ENCODE measurements at places on chromosomes 5 and 9.

- no peak for DNase-seq
Observed at GRCh38 chr5:157471709-157472108, 11.7 kb downstream of the NIPAL4 start.

- DNase-seq: no peak
Observed at GRCh38 chr9:109906766-109907382, 126.9 kb downstream of the PALM2AKAP2 start.

DNA sequence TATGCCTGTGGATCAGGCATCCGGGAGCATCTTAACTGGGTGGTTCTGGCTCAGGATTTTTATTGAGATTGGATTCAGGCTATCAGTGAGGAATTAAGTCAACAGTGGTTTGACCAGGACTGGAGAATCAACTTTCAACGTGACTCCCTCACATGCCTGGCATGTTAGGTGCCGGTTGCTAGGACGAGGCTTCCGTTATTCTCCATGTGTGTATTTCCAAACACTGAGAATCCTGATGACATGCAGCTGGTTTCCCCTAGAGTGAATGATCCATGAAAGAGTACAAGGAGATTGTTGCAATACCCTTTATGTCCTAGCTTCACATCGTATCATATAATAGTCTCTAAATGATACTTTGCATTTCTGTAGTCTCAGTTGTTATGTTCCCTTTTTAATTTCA is 529.2 kb downstream of the ANXA1 start:
- DNase-seq: no peak

DNA sequence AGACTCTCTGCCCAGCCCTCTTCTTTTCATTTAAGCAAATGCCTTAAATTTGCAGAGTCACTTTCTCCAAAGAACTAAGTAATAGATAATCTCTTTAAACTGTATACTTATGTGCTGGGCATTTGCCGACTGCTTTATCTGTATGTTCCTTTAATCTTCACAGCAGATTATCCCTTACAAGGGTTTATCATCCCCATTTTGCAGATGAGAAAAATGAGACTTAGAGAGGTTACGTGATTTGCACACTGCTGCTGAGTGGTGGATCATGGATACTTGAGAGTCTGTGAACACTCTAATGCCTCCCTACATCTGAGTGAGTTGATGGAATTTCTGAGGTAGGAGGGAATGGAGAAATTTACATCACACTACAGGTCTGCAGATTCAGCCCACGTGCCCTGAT is 4.2 kb downstream of the ZNF79 start:
- no peak for DNase-seq

DNA sequence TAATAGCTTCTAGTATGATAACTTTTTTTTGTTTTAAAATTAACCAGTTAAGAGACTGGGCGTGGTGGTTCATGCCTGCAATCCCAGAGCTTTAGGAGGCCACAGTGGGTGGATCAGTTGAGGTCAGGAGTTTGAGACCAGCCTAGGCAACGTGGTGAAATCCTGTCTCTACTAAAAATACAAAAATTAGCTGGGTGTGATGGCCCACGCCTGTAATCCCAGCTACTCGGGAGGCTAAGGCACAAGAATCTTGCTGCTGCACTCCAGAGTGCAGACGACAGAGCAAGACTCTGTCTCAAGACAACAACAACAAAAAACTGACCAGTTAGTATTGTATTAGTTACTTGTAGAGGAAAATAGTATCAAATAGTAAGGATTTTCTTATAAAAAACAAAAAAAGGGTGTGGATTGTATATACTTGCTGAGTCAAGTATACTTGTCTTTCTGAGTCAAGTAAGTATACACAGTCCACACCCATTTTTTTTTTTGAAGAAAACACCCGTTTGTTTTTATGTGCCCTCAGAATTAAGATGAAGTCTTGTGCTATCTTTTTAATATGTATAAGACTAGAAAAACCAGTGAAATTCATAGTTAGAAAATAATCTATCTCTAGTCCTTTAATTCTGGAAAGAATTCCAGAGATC is 25.3 kb downstream of the UBAP1 start:
- DNase-seq: no peak

GRCh38 chr9:128121466-128121810 is 6.1 kb downstream of the PTGES2 start:
- DNase-seq: no peak

DNA sequence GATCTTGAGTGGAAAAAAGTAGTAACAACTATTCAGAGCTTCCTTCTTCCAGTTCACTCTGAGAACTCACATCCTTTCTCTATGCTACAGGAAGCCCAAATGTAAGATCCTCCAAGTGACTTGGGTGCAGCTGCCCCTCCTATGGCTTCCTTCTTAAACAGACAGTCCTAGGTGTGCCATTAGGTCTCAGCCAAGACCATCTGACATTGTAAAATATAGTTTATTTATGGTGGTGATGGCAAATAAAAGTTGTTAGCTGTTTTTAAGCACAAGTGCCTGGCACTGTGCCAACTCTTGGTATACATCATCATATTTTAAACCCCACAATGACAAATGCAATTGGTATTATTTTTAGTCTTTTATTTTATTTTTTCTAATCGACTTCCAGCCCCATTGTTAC is 58.1 kb downstream of the TMEM252 start:
- DNase-seq: no peak

DNA sequence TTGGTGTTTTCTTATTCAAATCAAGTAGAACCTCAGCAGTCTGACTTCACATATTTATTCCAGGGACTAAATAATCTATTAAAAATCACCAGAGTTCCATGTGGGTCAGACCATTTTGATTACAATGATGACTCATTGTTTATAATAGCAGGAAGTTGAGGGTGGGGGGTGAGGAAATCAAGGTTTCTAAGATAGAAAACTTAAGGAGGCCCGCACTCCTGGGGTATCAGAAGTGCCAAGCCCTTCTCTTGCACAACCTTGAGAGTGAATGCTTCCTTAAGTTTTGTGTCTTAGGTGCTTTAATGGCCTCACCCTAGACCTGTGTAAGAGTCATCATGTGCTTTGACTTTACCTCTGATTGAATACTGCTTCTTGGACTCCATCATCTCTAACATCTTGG is 31.9 kb upstream of the NPR3 start:
- no peak for DNase-seq

GRCh38 chr5:14190194-14191164 is 47.3 kb downstream of the TRIO start:
- DNase-seq: no peak

- no peak for DNase-seq
Observed at GRCh38 chr5:33198836-33199235, 241.9 kb upstream of the TARS1 start.

- DNase-seq: no peak
Observed at GRCh38 chr5:80269991-80270438, 14.2 kb upstream of the SERINC5 start.

DNA sequence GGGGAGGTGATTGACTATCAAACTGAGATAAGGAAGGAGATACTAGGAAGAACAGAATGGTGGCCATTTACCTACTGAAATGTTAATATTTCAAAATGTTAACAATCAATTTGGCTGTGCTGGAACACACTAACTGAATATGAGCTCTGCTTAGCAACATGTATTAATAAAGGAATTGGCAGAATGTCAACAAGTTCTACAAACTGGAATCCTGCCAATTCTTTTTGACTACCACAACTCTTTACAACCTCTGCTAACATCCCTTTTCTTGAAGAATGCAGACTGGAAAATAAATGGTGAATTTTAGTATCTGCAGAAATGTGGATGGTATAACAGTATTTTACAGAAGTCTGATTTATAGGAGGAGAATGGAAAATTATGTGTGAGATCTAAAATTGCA is 446.4 kb downstream of the ISL1 start:
- no peak for DNase-seq

- DNase-seq: no peak
Observed at GRCh38 chr5:143491646-143492045, 88.2 kb upstream of the NR3C1 start.

DNA sequence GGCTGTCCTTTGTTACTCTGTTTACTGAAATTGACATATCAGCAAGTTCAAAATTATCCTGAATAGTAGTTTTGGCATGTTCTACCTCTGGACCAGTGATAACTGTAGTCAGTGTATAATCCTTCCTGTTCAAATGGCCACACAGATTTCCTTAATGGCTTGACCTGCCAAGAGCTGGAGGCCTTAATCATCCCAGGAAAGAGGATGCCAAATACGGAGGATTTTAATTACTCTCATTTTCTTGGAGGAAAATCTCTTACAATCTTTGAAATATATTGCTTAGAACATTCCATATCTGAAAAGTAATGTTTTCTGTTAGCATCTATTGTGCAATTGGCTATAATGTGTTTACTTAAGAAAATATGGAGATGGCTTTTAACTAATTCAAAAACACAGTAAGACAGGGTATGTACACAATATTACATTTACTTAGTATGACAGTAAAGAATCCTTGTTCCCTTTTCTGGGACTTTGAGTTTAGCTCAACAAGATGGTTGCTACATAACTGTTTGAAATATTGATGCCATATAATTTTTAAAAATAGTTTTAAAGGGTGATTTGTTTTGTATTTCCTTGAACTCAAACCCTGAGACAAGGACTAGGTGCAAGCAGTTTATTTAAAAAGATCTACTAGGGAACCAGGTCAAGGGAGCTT is 68.9 kb upstream of the SELENOP start:
- no peak for DNase-seq

- DNase-seq: no peak
Observed at GRCh38 chr5:167582283-167582682, 709.2 kb upstream of the WWC1 start.

- DNase-seq: no peak
Observed at GRCh38 chr5:112566251-112566650, 147.2 kb upstream of the EPB41L4A start.

DNA sequence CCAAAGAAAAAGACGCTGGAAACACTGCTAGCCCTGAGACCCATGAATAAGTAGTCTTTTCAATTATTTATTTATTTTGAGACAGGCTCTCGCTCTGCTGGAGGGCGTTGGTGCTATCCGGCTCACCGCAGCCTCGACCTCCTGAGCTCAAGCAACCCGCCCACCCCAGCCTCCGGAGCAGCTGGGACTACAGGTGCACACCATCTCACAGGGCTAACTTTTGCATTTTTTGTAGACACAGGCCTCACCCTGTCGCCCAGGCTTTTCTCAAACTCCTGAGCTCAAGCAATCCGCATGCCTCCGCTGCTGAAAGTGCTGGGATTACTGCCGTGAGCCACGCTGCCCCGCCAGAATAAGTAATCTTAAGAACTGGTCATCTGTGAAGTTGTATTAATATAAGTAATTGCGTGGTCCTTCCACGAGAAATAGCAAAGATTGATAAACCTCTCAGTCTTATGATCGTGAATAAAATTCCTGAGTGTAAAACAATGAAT is 1.6 kb downstream of the ANXA2R start:
- DNase-seq: no peak

- no peak for DNase-seq
Observed at GRCh38 chr5:141617128-141617527, 1.7 kb downstream of the DIAPH1 start.

DNA sequence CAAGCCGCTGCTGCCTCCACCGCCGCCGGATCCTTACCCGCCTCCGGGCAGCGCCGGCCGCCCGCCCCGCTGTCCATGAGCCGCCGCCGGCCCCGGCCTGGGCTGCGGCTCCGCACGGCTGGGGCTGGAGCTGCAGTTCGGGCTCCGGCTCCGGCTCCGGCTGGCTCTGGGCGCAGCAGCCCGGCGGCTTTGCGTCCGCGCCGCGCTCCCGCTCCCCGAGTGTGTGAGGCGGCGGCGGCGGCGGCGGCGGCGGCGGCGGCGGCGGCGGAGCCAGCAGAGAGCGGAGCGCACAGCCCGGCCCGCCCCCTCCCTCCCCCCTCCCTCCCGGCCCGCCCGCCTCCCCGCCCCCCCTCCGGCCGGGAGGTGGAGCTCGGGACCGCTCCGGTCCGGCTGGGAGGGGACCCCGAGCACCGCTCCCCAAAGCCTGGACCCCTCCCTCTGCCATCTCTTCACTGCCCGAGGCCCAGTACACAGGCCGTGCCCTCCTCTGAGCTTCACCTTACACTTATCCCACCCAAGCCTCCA is at the start of gene PCDH1:
PCDH1 (minus strand) TSS at position 225 of the 525 bp plus-strand sequence; CDS start at position 77, 148 bp downstream.
- no peak for DNase-seq

- no peak for DNase-seq
Observed at GRCh38 chr5:133434336-133434735, 178.0 kb downstream of the FSTL4 start.

- no peak for DNase-seq
Observed at GRCh38 chr5:98031496-98031895, 742.0 kb upstream of the RGMB start.

DNA sequence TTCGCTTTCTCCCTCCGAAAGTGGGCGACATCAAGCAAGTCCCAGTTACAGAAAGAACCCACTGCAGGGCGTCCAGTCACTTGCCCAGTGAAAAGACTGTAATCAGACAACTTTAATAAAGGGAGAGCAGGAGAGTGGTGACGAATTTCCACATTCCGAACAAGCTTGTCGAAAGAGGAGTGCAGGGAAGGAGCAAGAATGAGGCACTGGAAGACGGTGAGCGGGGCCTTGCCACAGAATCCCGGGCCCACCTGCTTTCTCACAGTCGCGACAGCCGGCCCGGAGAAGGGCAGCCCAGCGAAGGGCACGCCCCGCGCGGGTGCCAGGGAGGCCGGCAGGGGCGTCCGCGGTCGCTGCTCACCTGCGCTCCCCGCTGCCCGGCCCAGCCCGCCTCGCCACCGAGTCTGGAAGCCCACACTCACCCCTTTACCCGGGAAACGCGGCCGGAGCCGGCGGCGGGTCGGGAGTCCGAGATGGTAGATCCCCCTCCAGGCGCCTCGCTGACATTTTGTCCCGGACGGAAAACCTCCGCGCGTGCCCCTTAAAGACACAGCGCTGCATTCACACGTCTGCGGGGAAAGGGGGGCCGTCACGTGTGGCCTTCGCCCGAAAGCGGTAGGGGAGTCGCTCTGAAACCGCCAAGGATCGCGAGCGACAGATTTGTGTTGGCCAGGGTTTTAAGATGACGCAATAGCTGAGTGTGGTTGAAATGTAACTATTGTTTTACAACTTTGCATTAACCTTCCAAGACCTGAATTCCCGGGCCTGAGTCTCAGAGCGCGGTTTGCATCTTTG is at the start of gene ZBED3:
ZBED3 (minus strand) TSS at position 597 of the 795 bp plus-strand sequence. CDS start 9,407 bp downstream, outside the sequence.
- peak; percentile 35 for DNase-seq

DNA sequence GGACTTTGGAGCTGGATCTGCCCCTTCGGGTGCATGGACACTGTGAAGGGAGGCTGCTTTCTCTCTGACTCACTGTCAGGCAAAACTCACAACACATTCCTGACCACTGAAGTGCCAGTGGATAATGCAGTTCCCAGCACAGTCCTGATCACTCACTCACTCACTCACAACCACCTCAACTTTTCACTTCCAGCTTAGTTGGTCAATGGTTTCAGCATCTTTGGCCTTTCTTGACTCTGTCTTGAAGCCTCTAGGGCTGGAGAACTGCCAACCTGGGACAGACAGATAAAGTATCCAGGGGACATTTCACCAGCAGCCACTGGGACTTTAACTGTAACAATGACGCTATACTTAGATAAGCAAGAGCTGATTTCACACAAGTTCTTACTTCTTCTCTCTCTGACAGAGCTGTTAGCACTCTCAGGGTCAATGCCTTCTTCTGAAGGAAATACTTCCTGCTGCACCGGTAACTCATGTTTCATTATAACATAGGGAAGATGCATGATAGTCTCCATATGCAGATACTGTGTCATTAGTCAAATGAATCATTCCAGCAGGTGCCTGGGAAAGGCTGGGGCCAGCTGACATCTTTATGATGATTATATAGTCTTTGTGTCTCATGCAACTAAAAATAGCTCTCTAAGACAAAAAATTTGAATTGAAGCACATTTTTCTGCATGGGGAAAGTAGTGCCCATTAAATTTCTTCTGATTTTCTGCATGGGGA is 499.0 kb downstream of the SEMA5A start:
- DNase-seq: no peak

- DNase-seq: no peak
Observed at GRCh38 chr5:62371409-62371808, 32.3 kb downstream of the DIMT1 start.
